Stimulated activated naive CD4-positive, alpha-beta T cell treated with Interleukin-2 at 50 U/mL for 16 hours (primary cell): ENCODE measurements at places on chromosomes 6 and 20.
A peak's percentile ranks its signal among the peaks of the same experiment; 100 is the strongest.

- no peak for DNase-seq
Observed at GRCh38 chr6:118939683-118940082, 4.7 kb upstream of the MCM9 start.

GRCh38 chr20:53660947-53661381 lies 67.3 kb upstream of the ZNF217 start:
- DNase-seq, result no peak

- DNase-seq, result no peak
Observed at GRCh38 chr6:90226257-90226656, 70.4 kb downstream of the BACH2 start.

GRCh38 chr6:35093783-35094182 lies 47.4 kb downstream of the TCP11 start:
- DNase-seq, result no peak

GRCh38 chr6:108671790-108672189 lies 111.1 kb downstream of the FOXO3 start:
- DNase-seq, result no peak

DNA sequence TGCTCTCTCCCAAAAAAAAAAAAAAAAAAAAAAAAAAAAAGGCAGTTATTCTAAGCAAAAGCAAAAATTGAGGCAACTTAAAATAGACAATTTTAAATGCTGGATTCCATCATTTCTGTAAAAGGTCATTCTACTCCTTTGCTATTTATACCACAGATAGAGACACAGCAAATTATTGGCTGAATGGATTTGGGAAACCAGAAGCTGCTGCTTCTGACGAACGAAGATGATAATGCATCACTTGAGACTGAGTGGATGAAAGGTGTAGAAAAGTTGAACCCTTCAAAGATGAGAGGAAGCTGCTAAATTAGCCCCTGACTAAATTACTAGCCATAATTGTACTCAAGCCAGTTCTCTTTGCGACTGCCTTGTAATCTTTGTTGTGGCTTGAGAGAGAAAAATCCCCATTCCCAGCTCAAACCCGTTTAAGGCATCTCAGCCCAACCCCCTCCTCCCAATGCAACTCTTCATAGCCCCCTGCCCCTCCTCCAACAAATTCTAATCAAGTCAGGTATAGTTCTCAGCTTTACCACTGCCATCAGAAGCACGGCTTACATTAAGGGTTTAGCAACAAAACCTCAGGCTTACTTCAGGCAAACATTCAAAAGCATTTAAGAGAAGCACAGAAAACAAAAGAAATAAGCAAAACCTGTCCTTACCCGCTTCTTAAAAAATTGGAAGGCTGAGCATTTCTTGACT lies 1.0 kb downstream of the SGK1 start:
- DNase-seq, result no peak

- peak; percentile 67 for DNase-seq
Observed at GRCh38 chr20:51542571-51543421, at the start of gene NFATC2. Gene NFATC2, minus strand, starts transcription at chr20:51542719. Its CDS starts 220 bp downstream, at chr20:51542499.

DNA sequence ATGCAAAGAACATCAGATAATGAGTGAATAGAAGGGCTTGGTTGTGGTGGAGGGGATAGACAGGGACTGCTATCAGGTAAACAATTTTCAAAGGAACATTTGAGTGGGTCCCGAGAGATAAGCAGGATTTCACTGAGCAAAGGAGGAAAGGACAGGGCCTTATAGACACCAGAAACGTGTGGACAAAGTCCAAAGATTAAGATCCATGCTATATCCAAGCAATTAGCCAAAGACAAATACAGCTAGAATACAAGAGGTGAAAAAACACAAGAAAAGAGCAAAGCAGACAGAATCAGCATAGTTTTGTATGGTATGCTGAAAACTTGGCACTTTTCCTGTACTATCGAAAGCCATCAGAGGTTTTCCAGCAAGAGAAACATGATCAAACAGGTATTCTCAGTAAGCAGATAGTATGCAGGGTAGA lies 59.8 kb downstream of the CDK19 start:
- no peak for DNase-seq

DNA sequence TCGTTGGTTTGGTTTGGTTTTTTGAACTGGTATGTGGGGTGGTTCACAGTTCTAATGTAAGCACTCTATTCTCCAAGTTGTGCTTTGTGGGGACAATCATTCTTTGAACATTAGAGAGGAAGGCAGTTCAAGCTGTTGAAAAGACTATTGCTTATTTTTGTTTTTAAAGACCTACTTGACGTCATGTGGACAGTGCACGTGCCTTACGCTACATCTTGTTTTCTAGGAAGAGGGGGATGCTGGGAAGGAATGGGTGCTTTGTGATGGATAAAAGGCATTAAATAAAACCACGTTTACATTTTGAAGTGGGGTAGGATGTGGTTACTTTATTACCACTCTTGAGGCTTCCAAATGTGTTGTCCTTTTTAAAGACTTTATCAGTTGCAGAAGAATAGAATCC lies 168.0 kb downstream of the ZMYND8 start:
- no peak for DNase-seq

- no peak for DNase-seq
Observed at GRCh38 chr20:54208548-54209176, 775 bp downstream of the PFDN4 start.

- DNase-seq, result no peak
Observed at GRCh38 chr20:62766071-62766450, 30.2 kb upstream of the MRGBP start.

DNA sequence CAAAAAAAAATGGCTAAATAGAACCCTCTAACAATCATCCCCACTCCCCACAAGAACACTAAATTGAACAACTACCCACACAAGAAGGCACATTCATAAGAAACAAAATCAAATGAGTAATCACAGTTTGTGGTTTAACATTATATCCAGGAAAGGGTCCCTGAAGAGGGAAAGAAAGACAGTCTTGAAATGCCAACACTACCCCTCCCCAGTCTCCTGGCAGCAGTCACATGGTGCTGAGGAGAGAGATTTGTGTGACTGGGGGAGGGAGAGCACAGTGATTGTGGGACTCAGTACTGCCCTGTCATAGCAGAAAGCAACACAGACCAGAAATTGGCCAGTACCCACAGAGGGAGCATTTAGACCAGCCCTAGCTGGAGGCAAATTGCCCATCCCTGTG lies 443.7 kb upstream of the BTBD3 start:
- DNase-seq, result no peak

GRCh38 chr6:19812512-19813119 lies 24.6 kb upstream of the ID4 start:
- no peak for DNase-seq

DNA sequence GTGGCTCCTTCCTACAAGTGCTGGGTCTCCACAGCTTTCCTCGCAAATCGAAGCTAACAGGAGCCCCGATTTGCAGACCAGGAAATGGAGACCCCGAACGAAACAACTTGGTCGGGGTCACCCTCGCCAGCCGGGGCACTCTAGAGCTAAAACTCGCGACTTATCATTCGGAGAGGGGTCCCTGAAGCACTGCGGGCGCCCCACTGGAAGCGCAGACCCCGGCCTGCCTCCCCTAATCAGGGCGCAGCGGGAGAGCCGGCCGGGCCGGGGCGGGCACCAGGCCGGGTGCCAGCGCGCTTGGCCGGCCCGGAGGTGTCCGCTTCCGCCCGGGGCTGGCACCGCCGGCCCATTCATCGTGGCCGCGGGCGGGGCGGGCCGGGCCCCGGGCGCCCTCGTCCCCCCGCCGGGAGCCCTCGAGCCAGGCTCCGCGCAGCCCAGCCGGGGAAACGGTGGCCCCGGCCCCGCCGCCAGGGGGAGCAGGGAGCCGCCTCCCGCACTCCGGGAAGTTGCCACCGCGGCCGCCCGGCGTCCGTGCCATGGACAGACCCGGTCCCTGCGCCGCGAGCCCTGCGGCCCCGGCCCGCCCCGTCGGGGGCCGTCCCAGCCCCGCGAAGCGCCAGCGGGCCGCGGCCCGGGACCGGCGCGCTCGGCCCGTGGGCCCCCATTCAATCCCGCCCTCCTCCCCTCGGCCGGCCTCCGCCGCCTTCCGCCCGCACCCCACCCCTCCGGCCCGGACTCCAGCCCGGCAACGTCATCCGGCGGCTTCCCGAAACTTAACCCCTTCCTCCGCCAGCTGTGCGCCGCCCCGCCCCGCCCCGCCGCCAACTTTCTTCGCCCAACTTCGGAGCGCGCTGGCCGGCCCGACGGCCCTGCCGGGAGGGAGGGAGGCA lies 961 bp downstream of the RRBP1 start:
- peak; percentile 72 for DNase-seq

DNA sequence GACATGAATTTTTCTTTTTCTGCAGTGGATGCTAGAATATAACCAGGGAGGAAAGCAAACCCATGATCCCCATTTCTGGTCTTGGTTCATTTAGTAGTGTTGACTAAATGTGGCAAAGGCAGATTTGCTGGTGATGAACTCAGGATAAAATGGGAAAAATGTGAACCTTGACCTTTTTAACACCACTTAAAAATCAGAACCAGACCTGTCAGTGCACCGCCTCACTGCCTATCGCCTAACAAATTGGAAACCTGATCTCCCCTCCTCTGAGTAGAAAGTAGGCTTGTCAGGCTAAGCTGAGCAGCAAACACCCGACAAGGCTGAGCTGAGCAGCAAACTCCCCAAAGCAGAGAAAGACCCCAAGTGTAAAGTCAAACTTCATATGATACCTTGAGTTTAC lies 254.8 kb downstream of the FOXC1 start:
- DNase-seq, result no peak

DNA sequence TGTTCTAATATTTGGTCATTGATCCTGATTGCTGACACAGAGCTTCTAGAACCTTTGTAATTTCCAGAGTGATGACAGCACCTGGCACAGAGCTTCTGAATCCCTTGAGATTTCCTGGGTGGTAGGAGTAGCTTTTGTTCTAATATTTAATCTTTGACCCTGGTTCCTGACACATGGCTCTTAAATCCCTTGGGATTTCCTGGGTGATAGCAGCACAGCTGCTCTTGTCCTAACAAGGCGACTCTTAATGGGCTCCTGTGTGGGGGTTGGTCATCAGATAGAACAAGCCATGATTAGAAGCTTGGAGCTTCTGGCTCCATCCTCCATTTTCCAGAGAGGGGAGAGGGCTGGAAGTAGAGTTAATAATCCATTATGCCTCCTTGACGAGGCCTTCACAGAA lies 18.4 kb downstream of the GMPR start:
- no peak for DNase-seq

- no peak for DNase-seq
Observed at GRCh38 chr6:39339096-39339867, 16.8 kb upstream of the KCNK16 start.

DNA sequence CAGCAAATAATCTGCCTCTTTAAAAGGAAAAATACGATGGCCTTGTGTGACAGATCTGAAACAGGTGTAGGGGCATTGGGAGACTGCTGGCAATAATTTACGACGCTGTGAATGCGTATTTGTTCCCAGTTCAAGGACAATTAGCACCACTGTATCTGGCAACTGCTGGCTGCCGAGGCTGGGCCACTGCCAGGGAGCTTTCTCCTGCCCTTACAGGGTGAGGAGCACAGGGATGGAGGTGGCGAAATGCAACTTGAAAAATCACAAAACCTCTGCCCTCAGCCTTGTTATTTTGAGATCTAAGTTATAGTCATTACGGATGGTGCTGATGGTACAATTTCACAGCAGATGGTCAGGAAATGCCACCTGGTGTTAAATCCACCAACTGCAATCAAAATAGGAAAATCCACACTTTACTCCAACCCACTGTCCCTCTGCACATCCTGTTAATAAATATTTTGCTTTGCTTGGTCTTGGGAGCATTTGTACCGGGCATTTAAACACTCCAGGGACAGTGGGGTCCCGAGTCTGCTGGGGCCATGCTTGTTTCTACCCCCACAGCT lies 6.4 kb downstream of the MYLK4 start:
- no peak for DNase-seq

DNA sequence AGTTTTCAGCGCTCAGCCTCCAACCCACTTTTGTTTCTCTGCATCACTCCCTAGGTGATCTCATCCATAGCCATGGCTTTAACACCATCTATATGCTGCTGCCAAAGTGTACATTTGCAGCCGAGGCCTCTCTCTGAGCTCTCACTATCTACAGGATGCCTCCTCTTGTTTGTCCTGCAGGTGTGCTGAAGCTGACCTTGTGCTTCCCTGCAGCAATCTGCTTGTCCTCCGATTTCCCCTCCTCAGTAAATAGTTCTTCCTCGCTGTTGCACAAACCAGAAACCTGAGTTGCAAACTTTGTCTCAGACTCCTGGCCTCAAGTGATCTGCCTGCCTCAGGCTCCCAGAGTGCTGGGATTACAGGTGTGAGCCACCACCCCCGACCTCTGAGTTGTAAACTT lies 3.7 kb upstream of the TXNDC5 start:
- DNase-seq, result no peak

GRCh38 chr20:41616228-41616627 lies 1.9 kb downstream of the CHD6 start:
- DNase-seq, result no peak

- DNase-seq, result no peak
Observed at GRCh38 chr6:107173779-107174178, 58.5 kb upstream of the BEND3 start.

DNA sequence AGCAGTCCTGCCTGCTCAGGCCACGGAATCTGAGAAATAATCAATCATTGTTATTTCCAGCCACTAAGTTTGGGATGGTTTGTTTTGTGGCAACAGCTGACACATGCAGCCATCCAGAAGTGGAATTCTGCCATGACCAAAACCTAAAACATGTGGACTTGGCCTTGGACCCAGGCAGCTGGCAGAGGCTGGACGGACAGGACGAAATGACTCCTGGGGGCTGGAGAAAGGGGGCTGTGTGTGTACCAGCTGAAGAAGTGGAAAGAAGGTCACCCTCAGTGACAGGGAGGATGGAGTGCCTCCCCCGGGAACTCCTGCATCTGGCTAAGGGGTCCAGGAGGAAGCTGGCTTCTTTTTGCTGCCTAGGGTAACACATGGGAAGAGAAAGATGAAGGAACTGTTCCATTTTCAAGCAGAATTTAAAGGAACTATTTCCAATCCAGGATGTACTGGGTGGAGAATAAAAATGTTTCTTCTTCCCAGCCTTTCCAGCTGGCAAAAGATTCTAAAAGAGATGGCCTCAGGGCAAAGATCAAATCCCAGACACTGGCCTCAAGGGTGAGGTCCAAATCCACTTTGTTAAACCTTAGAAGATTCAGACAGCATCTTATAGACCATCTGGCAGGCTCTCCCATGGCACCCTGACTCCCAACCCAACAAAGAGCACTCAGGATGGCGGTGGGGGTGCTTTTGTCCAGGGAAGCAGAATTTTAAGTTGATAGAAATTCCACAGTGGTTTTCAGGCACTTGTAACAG lies 14.3 kb downstream of the SERPINB6 start:
- no peak for DNase-seq

GRCh38 chr20:41304002-41304401 lies 13.5 kb downstream of the ZHX3 start:
- DNase-seq, result no peak

- DNase-seq, result no peak
Observed at GRCh38 chr6:46850792-46851191, 57.6 kb downstream of the MEP1A start.

DNA sequence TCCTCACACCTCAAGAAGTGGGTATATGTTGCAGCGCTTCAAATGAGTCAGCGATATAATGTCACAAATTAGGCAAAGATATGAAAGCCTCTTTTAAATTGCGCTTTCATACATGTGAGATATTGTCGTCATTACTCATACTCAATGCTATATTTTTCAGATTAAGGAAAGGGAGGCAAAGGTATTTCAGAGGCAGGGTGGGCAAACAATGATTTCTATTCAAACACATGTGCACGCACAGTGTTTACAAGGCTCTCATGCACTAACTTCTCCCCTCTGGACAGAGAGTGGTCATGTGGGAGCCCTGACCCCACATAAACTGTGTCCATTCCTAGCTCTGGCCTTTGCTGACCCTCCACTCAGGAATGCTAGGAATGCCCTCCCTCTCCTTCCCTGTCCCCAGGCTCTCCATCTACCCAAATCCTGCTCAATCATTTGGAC lies 112.1 kb upstream of the TMEM170B start:
- DNase-seq, result no peak

GRCh38 chr20:3360752-3361151 lies 46.7 kb downstream of the DNAAF9 start:
- no peak for DNase-seq
